NCI-H1417 (cell line): ENCODE measurements at places on chromosomes 1 and 21.

- DNase-seq: no peak
These were observed 30.9 kb downstream of the LPAR3 start for GRCh38 chr1:84861988-84862644.

DNA sequence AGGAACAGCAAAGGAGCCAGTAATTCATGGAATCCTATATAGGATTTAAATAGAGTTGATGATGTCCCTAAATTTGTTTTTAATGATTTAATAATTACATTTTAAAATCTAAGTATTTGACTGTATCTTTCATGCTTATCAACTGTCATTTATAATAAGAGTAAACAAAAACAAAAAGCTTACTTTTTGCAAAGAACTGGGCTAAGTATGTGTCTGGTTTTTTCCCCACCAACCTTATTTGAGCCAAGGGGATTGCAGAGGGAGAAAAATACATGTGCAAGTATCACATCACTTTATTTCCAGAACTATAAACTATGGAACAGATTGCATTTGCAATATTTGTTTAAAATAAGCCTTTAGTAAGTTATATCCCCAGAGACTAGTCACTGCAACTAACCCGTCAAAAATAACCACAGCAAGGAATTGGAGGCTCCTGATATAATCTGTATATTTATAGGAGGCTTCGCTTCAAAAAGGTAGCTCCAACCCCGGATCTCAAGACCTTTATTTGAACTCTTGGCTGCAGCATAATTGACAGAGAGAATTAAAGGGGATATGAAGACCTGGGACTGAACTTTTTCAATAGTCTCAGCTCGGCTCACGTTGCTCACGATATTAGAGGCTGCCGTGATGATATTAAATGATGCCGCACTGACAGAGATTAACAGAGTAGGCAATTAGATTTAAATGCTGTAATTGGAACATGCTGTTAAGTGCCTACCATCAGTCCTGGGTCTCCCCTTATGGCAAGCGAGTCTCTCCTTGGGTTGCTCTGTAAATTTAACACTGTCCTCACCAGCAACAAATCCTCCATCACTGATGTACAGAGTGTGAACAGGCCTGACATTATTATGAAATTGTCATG lies 329.1 kb upstream of the NFIA start:
- DNase-seq: peak; percentile 78

DNA sequence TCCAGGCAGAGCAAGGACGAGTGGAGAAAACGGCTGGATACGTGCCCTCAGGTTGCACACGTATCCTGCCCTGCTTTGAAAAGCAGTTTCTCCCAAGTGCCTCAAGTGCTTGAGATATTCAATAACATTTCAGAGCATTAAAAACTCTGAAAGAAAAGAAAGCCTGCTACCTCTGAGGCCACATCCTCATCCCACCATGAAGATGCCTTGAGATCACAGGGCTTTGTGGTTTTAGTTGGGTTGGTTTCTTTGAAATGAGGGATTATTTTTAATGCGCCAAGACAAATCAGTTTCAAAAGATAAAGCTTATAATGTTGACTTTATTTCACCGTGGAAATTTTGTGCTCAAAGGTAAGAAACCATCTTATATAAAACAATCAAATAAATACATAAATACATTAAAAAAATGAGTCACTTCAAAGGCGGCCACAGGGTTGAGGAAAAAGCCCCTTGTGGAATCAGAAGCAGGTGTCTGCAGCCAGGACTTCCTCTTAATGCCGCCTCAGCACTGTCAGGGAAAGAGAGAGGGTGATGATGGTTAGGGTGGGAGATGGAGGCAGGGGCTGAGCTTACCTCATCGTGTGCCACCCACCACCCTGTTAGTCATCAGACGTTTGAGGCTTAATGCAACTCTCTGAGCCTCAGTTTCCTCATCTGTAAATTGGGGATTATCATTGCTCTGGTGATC lies 1.4 kb downstream of the NPPB start:
- peak; percentile 38 for DNase-seq

- DNase-seq: no peak
These were observed 223.1 kb downstream of the RPS6KC1 start for GRCh38 chr1:213274140-213274539.

- DNase-seq: no peak
These were observed 18.3 kb downstream of the SYNC start for GRCh38 chr1:32684167-32684811.

DNA sequence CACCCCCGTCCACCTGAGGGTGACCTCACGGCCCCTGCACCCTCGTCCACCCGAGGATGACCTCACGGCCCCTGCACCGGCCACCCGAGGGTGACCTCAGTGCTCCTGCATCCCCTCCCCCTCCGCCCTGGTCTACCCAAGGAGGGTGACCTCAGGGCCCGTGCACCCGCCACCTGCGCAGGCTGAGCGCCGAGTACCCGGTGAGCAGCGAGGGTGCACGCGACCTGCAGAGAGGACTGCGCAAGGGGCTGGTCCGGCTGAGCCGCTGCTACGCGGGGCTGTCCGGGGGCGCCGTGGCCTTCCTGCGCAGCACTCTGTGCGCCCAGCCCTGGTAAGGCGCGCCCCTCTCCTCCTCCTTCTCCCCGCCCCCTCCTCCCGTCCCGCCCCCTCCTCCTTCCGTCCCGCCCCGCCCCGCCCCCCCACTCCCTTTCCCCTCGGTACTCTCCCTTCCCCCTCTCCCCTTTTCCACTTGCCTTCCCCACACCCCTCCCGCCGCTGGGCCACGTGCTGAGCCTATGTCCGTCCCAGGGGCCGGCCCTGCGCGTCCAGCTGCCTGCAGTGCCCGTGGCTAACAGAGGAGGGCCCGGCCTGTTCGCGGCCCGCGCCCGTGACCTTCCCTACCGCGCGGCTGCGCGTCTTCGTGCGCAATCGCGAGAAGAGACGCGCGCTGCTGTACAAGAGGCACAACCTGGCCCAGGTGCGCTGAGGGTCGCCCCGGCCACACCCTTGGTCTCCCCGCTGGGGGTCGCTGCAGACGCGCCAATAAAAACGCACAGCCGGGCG lies 28.4 kb downstream of the TRIM11 start:
- no peak for DNase-seq

- DNase-seq: peak; percentile 83
These were observed 577 bp upstream of the CEP350 start for GRCh38 chr1:179953974-179954492.

DNA sequence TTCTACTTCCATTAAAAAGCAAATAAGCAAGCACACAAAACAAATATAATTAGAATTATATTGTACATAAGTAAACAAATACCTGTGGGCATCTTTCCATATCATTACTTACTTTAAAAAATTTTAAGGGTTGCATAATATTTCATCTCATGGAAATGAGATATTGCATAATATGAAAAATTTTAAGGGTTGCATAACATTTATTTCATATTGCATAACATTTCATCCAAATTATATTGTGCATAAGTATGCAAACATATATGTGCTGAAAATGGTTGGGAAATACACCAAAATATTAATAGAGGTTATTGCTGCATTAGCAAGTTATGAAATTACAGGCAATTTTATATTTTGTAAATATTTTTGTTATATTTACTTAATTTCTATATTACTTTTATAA lies 213.7 kb downstream of the KCNH1 start:
- DNase-seq: no peak

- DNase-seq: no peak
These were observed 43.0 kb upstream of the ADAMTS1 start for GRCh38 chr21:26888256-26888655.

DNA sequence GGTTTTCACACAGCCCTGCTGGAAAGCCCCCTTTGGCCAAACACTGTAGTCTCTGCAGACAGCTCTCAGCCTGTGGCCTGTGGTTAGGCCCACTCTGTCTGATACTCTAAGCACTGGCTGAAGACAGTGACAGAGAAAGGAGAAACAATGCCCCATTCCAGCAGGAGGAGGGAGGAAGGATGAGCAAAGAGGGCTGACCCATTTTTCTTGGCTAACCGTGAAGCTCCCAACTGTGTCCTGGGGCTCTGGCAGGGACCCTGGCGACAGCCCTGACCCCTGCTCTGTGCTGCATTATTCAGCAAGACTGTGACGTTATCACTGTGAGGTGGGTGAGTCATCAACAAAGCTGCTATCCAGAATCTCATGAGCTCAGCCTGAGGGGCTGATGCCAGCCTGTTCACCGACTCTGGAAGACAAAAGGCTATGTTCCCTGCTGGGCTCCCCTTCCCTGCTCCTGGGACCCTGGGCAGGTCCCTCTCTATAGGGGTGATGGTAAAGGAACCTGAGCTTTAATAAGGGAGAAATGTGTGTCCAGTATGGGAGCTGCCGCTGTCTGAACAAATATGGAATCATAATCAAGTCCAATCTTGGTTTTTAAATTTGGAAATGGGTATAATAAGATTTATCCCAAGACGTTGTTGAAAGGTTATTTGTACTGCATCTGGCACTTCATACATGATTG lies 107.0 kb downstream of the RHOU start:
- DNase-seq: no peak

GRCh38 chr1:116375887-116376728 lies 3.1 kb downstream of the ATP1A1 start:
- DNase-seq: no peak

GRCh38 chr1:94022471-94023189 lies 98.3 kb downstream of the ABCA4 start:
- no peak for DNase-seq

DNA sequence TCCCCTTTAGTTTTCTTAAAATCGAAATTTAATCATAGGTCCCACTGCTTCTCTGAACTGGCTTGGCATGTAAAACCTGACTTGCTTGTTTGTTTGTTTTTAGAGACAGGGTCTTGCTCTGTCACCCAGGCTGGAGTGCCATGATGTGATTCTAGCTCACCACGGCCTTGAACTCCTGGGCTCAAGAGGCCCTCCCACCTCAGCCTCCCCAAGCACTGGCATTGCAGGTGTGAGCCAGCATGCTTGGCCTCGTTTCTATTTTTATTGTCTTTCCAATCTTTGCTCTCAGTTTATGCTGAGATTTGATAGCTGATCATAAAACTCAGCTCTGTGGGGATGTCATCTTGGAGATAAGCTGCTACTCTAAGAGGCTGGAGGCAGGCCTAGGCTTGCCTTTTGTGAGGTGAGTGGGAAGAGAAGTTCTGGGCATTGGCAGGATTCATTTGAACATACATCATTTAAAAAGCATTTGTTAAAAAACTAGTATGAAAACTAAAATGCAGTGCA lies 51.5 kb upstream of the GCLM start:
- DNase-seq: no peak
